ENCODE measurements at places on chromosomes 1 and 21. TPM values are rescaled to one million over a fixed set of nuclear protein-coding genes. Genes with fewer than 3 reads are reported as not detected.

DNA sequence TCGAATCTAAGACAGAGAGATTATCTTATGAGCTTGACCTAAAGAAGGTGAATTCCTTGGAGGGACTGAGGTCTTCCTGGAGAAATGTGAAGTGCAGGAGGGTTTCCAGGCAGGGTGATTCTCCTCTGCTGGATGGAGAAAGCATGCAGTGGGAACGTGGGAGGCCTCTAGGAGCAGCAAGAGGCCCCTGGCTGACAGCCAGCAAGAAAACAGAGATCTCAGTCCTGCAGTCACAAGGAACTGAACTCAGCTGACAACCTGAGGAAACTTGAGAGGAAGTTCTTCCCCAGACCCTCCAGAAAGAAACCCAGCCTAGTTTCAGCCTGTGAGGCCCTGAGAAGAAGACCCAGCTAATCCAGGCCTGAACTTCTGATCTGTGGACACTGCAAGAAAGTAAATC is 345.9 kb downstream of the FAM72C start:
- H3K27me3 ChIP-seq, result no peaks in the 10 kb centered on the region
- H3K27ac ChIP-seq, result no peak overlapping the region

DNA sequence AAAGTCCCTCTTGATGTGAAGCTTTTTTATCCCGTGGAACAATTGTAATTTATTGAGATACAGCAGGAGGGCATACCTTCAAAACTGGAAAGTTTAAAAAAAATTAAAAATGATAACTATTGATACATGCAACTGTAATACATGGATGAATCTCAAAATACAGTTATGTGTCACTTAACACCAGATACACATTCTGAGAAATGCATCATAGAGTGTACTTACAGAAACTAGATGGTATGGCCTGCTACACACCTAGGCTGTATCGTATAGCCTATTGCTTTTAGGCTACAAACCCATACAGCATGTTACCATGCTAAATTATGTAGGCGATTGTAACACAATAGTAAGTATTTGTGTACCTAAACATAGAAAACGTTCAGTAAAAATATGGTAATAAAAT is 7.1 kb upstream of the AKNAD1 start:
- DNase-seq, result no peak
- H3K4me3 ChIP-seq, result no peak overlapping the region
- no peaks in the 10 kb centered on the region for H3K36me3 ChIP-seq

The MPL gene
- not detected for total RNA-seq

DNA sequence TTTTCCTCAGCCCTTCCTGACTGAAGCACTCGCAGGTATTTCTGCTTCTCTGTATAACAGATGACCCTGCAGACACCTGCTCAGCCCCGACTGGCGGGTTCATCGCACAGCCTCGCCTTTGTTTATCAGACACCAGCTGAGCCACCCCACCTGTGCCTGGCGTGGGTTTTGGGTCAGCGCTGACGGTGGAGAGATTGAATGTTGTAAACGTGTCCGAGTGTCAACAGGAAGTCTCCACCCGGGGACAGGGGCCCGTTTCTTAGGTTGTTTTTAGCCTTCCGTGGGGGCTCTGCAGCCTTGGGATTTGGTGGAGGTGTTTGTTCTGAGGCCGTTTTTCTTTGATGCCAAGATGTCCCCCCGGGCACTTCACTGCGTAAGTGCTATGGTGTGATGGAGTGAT is 60.1 kb downstream of the COL18A1 start:
- no peak overlapping the region for H3K4me3 ChIP-seq
- H3K36me3 ChIP-seq, result peaks cover 18% of the 10 kb centered on the region
- H3K27me3 ChIP-seq, result no peaks in the 10 kb centered on the region
- H3K27ac ChIP-seq, result no peak overlapping the region
- DNase-seq, result no peak

- H3K4me3 ChIP-seq, result no peak overlapping the region
- H3K27me3 ChIP-seq, result no peaks in the 10 kb centered on the region
- no peaks in the 10 kb centered on the region for H3K36me3 ChIP-seq
- H3K4me1 ChIP-seq, result peaks cover 3% of the 10 kb centered on the region
- DNase-seq, result no peak
- no peak overlapping the region for H3K27ac ChIP-seq
Measured at GRCh38 chr1:36971852-36972618, 62.3 kb downstream of the GRIK3 start.

GRCh38 chr1:81550753-81551152 is 250.0 kb upstream of the ADGRL2 start:
- H3K4me3 ChIP-seq, result no peak overlapping the region
- H3K27ac ChIP-seq, result no peak overlapping the region
- no peaks in the 10 kb centered on the region for H3K27me3 ChIP-seq
- no peaks in the 10 kb centered on the region for H3K36me3 ChIP-seq

The OR2L13 gene
- not detected for total RNA-seq

DNA sequence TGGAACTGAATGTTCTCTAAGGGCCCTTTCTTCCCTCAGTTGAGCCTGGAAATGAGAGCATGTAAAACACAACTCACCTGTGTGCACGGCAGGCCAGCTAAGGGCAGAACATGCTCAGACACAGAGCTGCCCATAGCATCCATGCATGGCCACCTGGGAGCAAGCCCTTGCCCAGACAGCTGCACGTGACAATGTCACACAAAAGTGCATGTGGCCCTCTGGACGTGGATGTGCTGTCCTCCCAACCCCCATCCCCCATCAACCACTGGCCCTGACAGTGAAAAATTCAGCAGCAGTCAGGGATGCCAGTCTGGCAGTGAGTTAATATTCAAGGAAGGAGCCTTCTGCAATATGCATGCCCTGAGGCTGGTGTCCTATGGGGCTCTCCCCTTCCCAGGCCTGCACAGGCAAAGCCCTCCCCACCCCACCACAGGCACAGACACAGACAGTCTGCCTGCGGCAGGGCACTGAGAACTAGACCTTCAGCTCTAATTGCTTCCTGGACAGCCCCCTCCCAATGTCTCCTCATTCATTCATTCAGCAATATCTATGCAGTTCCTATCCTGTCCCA is 14.6 kb upstream of the COL16A1 start:
- H3K36me3 ChIP-seq, result no peaks in the 10 kb centered on the region
- H3K4me3 ChIP-seq, result no peak overlapping the region
- H3K4me1 ChIP-seq, result no peaks in the 10 kb centered on the region
- DNase-seq, result no peak

- no peaks in the 10 kb centered on the region for H3K36me3 ChIP-seq
- H3K4me3 ChIP-seq, result no peak overlapping the region
- H3K27me3 ChIP-seq, result no peaks in the 10 kb centered on the region
- no peak overlapping the region for H3K27ac ChIP-seq
Measured at GRCh38 chr1:11880181-11880575, 21.4 kb upstream of the NPPB start.

The CRYAA gene
- total RNA-seq, result not detected

DNA sequence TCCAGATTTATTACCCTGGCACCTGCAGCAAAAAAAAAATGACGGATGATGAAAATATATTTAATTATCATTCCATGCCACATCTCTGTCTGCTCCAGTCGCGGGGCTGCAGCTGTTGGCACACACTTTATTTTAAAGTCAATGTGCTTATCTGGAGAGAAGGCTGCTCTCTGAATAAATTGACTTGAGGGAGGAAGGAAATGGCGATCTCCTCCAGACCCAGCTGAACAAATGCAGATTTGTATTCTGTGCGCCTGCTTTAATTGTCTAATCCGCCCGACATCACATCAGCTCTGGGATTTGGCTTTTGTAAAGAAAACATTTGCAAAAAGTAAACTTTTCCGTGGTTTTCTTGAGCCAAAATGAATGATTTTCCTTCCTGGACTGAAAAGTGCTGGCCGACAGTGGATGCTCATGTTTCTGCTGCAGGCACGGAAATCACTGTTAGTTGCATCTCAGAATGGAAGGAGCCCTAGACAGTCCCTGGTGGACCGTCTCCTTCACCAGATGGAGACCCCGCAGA is 150.2 kb downstream of the CAMTA1 start:
- DNase-seq, result no peak
- H3K4me1 ChIP-seq, result no peaks in the 10 kb centered on the region
- H3K36me3 ChIP-seq, result no peaks in the 10 kb centered on the region
- H3K27ac ChIP-seq, result no peak overlapping the region

GRCh38 chr1:232484856-232485255 is 145.1 kb downstream of the SIPA1L2 start:
- no peaks in the 10 kb centered on the region for H3K36me3 ChIP-seq
- no peaks in the 10 kb centered on the region for H3K27me3 ChIP-seq
- H3K4me3 ChIP-seq, result no peak overlapping the region
- no peaks in the 10 kb centered on the region for H3K4me1 ChIP-seq
- H3K27ac ChIP-seq, result no peak overlapping the region
- no peak for DNase-seq

DNA sequence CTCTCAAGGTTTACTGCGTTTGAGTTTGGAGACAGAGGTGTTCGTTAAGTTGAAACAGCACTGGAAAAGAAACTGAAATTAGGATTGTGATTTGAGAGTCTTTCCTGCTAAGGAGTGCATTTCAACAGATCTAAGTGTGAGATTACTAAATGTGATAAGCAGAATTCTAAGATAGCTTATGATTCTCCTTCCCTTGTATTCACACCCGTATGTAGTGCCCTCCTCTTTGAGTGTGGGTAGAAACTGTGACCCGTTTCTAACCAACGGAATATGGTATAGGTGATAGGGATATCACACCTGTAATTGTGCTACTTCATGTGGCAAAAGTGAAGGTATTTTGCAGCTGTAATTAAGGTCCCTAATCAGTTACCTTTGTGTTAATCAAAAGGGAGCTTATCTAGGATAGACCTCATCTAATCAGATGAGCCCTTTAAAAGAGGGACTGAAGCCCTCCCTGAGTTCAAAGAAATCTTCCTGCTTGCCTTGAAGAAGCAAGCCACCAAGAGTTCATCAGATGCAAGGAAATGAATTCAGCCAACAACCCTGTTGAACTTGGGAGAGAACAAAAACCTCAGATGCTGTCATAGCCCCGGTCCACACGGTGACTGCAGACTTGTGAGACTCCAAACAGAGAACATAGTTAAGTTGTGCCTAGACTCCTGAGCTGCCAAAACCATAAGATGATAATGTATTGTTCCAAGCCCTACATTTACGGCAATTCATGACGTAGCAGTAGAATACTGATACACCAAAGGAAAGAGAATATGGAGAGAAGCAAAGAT is 12.6 kb upstream of the IL12RB2 start:
- DNase-seq, result no peak
- no peaks in the 10 kb centered on the region for H3K36me3 ChIP-seq
- H3K4me1 ChIP-seq, result no peaks in the 10 kb centered on the region
- no peak overlapping the region for H3K4me3 ChIP-seq
- no peak overlapping the region for H3K27ac ChIP-seq
- no peaks in the 10 kb centered on the region for H3K27me3 ChIP-seq

DNA sequence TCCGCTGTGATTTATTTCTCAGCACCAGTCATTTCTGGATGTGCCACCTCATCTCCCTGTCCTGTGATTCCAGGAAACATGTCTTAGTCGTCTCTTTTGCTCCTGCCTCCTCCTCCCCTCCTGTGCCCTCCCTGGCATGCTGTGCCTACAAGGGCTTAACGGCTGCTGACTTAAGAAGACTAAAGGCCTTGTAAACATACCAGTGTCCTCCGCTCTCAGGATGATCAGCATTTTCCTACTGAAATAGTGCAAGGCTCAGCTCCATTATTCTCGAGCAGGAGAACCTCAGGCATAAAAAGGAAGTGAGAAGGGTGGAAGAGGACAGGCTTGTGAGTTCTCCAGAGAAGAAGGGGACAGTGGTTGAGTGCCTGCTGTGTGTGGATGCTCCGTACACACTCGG is 61.6 kb upstream of the RUNX3 start:
- H3K4me3 ChIP-seq, result no peak overlapping the region
- DNase-seq, result no peak
- no peaks in the 10 kb centered on the region for H3K4me1 ChIP-seq
- no peaks in the 10 kb centered on the region for H3K36me3 ChIP-seq
- no peak overlapping the region for H3K27ac ChIP-seq
- H3K27me3 ChIP-seq, result no peaks in the 10 kb centered on the region

- H3K4me3 ChIP-seq, result no peak overlapping the region
- H3K4me1 ChIP-seq, result peaks cover 3% of the 10 kb centered on the region
- no peaks in the 10 kb centered on the region for H3K27me3 ChIP-seq
Measured at GRCh38 chr1:68196676-68197075, 35.6 kb downstream of the WLS start.

DNA sequence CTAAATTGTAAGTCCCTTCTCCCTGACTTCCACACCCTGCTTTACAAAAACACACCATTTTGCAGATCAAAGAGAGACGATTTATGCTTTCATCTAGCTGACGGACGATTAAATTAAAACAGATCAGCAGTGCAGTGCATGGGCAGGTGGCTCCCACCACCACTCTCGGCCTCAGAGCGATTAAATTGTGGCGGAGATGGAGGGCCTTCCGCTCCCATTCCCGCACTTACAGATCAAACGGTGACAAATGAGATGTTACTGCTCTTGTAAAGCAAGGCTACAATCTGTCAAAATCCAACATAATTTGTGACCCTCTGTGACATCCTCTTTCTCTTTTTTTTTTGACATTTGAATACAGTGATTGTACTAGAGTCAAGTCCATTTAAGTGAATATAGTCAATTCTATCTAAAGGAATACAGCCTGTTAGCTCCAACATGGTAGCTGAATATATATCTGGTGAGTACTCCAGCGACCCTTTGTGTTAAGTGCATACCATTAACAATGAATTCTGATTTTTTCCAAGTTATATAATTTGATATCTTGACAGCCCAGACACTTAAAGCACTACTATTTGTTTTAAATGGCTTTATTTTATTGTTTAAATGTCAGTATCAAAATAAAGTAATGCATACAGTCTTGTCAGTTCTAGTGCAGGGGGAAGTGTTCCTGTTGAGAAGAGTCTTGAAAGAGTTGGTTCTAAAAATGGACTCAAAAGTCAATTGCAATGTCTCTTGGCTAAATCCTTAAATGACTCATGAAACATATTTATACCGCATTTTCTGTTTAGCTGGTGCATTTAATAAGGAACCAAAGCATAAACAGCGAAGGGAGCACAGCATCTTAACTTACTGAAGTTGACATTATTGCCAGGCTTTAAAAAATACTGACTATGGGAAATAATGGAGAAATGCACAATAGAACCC is 109.0 kb downstream of the ESRRG start:
- H3K27ac ChIP-seq, result no peak overlapping the region
- no peaks in the 10 kb centered on the region for H3K36me3 ChIP-seq
- H3K4me1 ChIP-seq, result no peaks in the 10 kb centered on the region
- no peak for DNase-seq
- H3K27me3 ChIP-seq, result no peaks in the 10 kb centered on the region
- no peak overlapping the region for H3K4me3 ChIP-seq

The CD34 gene
- total RNA-seq, result 0.39 TPM

DNA sequence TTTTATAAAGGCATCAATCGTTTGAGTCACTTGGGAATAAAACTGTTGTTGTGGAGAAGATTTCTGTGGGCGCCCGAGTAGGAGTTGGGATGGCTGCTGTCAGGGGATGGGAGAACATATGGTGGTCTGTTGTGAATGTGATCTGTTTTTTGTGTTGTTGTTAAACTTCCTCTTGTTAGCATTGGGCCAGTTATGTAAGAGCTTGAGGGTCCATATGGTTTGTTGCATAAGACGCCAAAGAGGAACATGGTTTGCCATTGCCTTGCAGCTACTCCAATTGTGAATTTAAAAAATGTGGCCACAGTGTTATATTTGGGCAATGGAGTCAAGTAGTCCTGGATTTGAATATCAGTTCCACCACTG is 136.1 kb upstream of the JUN start:
- no peaks in the 10 kb centered on the region for H3K4me1 ChIP-seq
- no peak for DNase-seq
- no peaks in the 10 kb centered on the region for H3K36me3 ChIP-seq
- H3K4me3 ChIP-seq, result no peak overlapping the region
- no peak overlapping the region for H3K27ac ChIP-seq
- H3K27me3 ChIP-seq, result no peaks in the 10 kb centered on the region

Data from H1 (cell line).